HFFc6 (cell line): ENCODE measurements at places on chromosomes 16 and 17.

- H3K4me1 ChIP-seq = peaks cover 7% of the 10 kb centered on the region; the same call in 1 of the 2 replicates
- no peak for DNase-seq
- H3K27ac ChIP-seq = no peak overlapping the region
Observed at GRCh38 chr16:58503166-58503862, 3.4 kb downstream of the NDRG4 start.

DNA sequence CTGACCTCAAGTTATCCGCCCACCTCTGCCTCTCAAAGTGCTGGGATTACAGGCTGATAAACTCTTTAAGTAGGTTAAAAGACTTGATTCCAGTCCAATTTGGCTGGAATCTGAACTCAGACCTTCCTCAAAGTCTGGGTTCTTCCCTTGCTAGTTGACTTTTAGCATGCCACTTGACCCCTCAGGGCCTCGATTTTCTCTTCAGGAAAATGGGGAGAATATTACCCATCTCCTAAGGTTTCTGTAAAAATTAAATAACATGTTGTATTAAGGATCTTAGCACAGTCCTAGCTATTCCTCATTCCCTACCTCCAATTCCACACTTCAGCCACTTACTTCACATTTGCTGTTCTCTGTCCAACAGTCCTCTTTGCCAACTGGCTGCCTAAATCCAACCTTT is 1.9 kb downstream of the GTF3C1 start:
- H3K27me3 ChIP-seq = peaks cover 4% of the 10 kb centered on the region; the same call in 1 of the 2 replicates
- H3K36me3 ChIP-seq = peaks cover 25% of the 10 kb centered on the region
- peaks cover 41% of the 10 kb centered on the region for H3K4me1 ChIP-seq
- DNase-seq = no peak
- no peak overlapping the region for H3K27ac ChIP-seq

DNA sequence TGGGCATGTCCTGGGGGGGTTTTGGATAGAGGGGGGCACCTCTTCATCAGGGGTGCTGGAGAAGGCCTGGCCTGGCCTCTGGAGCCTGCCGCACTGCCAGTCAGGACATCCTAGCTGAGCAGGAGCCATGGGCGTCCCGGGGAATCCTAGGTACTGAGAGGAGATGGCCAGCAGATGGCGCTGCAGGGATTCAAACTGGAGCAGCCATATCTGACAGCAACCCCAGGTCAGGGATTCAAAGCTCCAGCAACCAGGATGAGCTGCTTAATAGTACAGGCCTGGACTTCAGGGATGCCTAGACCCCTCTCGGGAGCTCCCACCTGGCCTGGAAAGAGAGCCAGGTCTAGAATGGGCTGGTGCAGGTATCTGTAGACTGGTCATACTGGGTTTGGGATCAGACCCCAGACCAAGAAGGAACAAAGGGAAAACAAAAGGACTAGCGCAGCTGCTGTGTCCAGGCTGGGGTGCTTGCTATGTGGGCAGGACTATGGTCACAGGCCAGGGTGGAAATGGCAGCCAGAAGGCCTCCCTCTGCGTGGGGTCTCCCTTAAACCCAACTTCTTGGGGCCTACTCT is 306.9 kb upstream of the RBFOX1 start:
- H3K27me3 ChIP-seq = no peaks in the 10 kb centered on the region
- no peak overlapping the region for H3K4me3 ChIP-seq
- no peak overlapping the region for H3K27ac ChIP-seq

DNA sequence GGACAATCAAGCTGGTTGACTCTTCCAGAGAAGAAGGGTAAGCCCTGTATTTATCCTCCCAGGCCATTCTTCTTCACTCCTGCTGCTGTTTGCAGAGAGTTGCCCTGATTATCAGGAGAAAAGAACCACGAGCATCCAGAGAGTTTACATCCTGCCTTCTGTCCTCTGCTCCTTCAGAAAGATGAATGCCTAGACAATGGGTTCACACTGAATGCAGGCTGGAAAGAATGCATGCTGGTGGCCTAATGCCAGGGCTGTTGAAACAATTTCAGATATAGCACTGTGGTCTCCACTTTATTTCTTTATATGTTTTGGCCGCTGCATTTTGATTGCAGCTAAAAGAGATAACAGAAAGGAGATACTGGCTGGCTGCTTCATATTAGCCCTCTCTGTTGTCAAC is 21.2 kb upstream of the HAS3 start:
- peaks cover 22% of the 10 kb centered on the region for H3K4me1 ChIP-seq
- H3K4me3 ChIP-seq = no peak overlapping the region
- no peak for DNase-seq
- no peaks in the 10 kb centered on the region; the same call in 1 of the 2 replicates for H3K36me3 ChIP-seq
- H3K27ac ChIP-seq = no peak overlapping the region; the same call in 1 of the 2 replicates

GRCh38 chr17:43578404-43578698 is 32.2 kb upstream of the ETV4 start:
- H3K27ac ChIP-seq = peak overlapping the region; percentile 86
- no peak overlapping the region for H3K4me3 ChIP-seq
- peaks cover 61% of the 10 kb centered on the region for H3K4me1 ChIP-seq

DNA sequence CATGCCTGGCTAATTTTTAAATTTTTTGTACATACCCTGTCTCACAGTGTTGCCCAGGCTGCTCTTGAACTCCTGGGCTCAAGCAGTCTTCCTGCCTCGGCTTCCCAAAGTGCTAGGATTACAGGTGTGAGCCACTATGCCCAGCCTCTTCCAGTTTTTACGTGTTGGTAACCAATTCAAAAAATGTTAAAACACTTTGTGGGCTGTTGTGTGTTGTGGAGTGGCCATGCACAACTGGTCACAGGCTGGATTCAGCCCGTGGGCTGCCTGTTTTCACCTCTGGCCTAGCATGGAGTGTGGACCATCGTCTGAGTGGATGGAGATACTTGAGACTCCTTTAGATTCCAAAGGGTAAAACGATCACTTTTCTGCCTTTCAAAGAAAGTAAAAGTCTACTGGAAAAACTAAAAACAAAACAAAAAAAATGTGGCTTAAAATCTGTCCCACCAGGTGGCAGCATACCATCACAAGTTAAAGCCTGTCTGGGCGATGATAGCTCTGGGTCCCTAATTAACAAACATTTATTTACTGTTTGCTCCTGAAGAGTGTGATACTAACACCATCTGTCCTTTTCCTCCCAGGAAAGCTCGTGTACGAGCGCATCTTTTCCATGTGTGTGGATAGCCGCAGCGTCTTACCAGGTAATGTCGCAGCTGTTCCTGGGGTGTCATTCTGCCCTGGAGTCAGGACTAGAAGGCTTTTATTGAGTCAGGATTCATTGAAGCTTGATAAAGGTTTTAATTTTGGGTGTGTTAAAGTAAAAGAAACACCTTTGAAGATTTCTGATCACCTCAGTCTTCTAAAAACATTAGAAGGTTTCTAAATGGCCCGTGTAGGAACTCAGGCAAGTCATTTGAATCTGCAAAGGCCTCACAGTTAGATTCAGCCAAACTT is 45.8 kb downstream of the VPS35L start:
- no peaks in the 10 kb centered on the region for H3K27me3 ChIP-seq
- DNase-seq = peak; percentile 7
- H3K4me1 ChIP-seq = peaks cover 22% of the 10 kb centered on the region
- H3K36me3 ChIP-seq = peaks cover 10% of the 10 kb centered on the region

- no peak for DNase-seq
- no peaks in the 10 kb centered on the region for H3K36me3 ChIP-seq
- H3K27me3 ChIP-seq = peaks cover 11% of the 10 kb centered on the region
- H3K4me3 ChIP-seq = no peak overlapping the region
- no peaks in the 10 kb centered on the region for H3K4me1 ChIP-seq
- H3K27ac ChIP-seq = no peak overlapping the region
Observed at GRCh38 chr17:36707904-36708303, 106.5 kb downstream of the MRM1 start.

DNA sequence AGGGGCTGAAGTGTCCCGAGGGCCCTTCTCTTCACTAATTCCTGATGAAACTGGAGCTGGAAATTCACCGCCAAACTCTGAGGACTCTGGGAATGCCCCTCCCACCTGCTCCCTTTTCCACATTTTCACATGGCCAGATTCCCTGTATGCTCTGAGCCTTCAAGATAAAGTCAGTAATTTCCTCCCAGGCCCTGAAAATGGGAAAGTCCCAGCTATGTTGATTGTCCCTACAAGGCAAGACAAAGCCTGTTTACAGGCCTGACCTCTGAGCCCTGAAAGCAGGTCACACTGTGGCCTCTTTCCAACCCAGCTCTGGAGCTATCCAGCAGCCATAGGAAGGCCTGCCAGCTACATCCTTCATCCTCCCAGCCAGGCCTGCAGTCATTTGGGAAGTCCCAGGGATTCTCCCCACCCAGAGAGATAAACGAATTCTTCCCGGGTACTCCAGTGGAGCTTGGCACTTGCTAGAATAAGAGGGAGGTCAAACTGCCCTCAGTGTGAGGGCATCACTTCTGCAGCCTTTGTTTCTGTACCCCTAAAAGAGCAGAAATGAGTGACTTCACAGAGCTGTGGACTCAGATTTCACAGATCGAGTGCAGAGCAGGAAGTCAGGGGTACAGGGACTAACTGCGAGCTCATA is 19.6 kb upstream of the CCL2 start:
- H3K27me3 ChIP-seq = peaks cover 5% of the 10 kb centered on the region
- DNase-seq = no peak
- peaks cover 18% of the 10 kb centered on the region for H3K4me1 ChIP-seq
- H3K27ac ChIP-seq = no peak overlapping the region
- H3K36me3 ChIP-seq = no peaks in the 10 kb centered on the region
- no peak overlapping the region for H3K4me3 ChIP-seq

- no peaks in the 10 kb centered on the region for H3K36me3 ChIP-seq
- no peaks in the 10 kb centered on the region for H3K4me1 ChIP-seq
- no peak overlapping the region for H3K4me3 ChIP-seq
- DNase-seq = no peak
- peaks cover 29% of the 10 kb centered on the region for H3K27me3 ChIP-seq
Observed at GRCh38 chr16:66175058-66175457, 191.4 kb upstream of the CDH5 start.

DNA sequence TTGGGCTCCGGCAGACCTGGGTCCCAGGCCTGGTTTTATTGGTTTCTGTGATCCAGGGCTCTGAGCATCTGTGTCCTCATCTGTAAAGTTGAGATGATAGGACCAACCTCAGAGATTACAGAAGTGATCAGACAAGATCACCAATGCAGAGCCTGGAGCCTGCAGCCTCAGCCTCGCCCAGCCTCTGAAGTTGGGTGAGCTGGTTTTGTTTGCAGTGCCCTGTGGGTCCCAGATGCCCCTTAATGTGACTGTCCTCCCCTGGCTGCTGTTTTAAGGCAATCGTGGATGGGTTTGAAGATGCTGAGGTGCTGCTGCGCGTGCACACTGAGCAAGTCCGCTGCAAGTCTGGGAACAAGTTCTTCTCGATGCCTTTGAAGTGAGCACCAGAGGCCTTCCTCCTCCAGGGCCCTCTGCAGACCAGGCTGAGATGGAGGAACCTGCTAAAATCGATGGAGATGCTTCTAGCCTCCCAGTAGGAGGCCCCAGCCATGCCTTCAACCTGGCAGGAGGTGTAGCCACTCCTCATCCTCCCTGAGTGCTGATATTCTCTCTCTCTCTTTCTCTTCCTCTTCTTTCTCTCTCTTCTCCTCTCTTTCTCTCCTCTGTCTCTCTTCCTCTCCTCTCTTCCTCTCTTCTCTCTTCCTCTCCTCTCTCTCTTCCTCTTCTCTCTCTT is 5.6 kb upstream of the MMP15 start:
- peaks cover 5% of the 10 kb centered on the region for H3K27me3 ChIP-seq
- no peak overlapping the region for H3K27ac ChIP-seq
- DNase-seq = no peak
- peaks cover 22% of the 10 kb centered on the region for H3K4me1 ChIP-seq
- H3K4me3 ChIP-seq = no peak overlapping the region
